ENCODE measurements at places on chromosomes 2 and 18. TPM values are rescaled to one million over a fixed set of nuclear protein-coding genes. Genes with fewer than 3 reads are reported as not detected.

- no peak overlapping the region for H3K27ac ChIP-seq
- no peaks in the 10 kb centered on the region for H3K27me3 ChIP-seq
- H3K4me3 ChIP-seq: no peak overlapping the region
- no peak for DNase-seq
- H3K36me3 ChIP-seq: no peaks in the 10 kb centered on the region
- H3K4me1 ChIP-seq: peaks cover 2% of the 10 kb centered on the region
Measured at GRCh38 chr2:196266855-196267254, 95.5 kb upstream of the STK17B start.

DNA sequence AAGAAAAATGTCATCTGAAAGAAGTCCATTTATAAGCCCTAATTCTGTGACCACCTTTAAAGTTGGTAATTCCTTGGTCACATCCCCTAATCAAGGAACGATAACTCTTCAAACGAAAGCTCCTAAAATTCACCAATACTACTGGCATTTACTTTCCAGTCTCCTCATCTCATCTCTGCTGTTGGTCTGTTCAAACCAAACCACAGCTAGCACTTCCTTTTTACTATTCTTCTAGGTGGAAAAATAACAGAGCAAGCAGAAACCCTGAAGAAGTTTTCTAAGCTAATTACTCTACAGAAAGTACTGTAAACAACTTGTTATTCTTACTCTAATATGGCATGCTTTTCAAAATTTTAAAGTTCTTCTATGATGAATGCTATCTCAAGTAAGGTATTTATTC is 21.6 kb downstream of the TIA1 start:
- H3K4me1 ChIP-seq: no peaks in the 10 kb centered on the region
- peaks cover 49% of the 10 kb centered on the region for H3K36me3 ChIP-seq
- H3K4me3 ChIP-seq: no peak overlapping the region
- no peak for DNase-seq
- no peaks in the 10 kb centered on the region for H3K27me3 ChIP-seq

GRCh38 chr2:198042189-198042588 is 237.8 kb downstream of the PLCL1 start:
- H3K36me3 ChIP-seq: no peaks in the 10 kb centered on the region
- H3K4me1 ChIP-seq: no peaks in the 10 kb centered on the region
- no peak overlapping the region for H3K27ac ChIP-seq
- DNase-seq: no peak
- no peaks in the 10 kb centered on the region for H3K27me3 ChIP-seq

DNA sequence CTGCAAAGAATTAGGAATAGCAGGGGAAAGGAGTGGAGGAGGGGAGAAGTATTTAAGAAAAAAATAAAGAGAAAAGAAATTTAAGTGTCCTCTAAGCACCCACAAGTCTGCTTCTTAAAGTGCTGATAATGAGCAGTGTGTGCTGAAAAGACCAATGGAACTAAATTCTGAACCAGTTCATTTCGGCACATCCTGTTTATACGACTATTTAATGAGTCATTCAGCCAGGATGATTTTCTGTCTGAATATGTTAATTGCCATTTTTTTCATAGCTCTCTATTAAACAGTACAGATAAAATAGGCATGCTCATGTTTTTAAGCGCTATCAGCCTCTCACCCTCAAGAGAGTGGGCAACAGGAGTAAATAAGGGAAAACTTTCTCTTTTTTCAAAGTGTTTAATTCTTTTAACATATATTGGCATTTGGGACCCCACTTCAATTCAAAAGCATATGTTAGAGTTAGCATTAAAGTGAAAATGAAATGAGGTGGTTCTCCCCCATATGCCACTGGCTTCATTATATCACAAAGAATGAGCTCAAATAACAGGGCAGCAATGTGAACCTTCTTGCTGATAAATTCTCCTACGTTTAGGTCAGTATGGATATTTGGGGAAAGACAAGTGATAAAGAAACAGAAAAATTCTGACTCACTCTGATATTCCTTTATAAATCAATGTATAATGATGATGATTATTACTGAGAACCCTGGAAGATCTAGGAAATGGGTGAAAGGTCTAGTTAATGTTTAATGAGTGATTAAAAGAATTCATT is 87.5 kb downstream of the TCF4 start:
- H3K4me1 ChIP-seq: peaks cover 16% of the 10 kb centered on the region
- DNase-seq: peak; percentile 92

- no peaks in the 10 kb centered on the region for H3K36me3 ChIP-seq
- peaks cover 20% of the 10 kb centered on the region for H3K4me1 ChIP-seq
- no peak for DNase-seq
- H3K27ac ChIP-seq: no peak overlapping the region
- no peak overlapping the region for H3K4me3 ChIP-seq
Measured at GRCh38 chr18:56161566-56162260, 476.7 kb downstream of the TXNL1 start.

DNA sequence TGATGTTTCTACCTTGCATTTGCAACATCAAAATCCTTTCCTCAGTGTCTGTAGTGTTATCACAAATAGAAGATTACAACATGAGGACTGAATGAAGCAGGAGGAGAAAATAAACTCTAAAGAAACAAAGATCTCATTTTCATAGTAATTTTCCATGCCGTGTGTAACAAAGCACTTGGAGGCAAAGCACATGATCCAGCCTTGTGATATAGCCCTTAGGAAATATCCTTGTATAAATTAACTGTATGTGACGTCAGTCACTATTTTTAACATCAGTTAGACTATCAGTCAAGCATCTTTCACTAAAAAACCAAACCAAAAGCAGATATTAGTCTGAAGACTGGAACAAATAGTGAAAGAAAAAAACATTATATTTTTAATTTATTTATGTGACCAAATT is 492.1 kb upstream of the CNTNAP5 start:
- no peak overlapping the region for H3K27ac ChIP-seq
- H3K27me3 ChIP-seq: no peaks in the 10 kb centered on the region
- DNase-seq: no peak
- no peaks in the 10 kb centered on the region for H3K36me3 ChIP-seq
- no peak overlapping the region for H3K4me3 ChIP-seq

DNA sequence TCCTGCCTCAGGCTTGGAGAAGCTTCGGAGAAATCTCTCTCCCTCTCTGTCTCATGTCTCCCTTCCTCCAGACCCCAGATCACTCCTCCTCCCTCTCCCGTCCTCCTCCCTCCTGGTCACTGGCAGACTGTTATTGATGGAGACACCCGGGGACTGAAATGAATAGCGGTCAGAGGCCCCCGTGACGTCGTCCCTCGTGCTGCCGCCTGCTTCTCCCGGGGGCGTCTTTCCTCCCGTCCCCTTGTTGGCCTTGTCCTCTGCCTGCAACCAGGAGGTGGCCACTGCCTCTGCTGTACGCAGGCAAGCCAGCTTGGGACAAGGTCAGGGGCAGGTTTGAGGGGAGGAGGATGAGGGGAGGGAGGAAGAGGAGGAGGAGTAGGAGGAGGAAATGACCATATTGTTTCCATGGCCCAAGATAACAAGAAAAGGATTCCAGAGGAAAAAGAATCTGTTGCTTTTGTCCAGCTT is 78.2 kb downstream of the CELF4 start:
- no peak for DNase-seq
- no peaks in the 10 kb centered on the region for H3K36me3 ChIP-seq
- H3K27ac ChIP-seq: no peak overlapping the region
- H3K4me3 ChIP-seq: no peak overlapping the region
- H3K4me1 ChIP-seq: no peaks in the 10 kb centered on the region

DNA sequence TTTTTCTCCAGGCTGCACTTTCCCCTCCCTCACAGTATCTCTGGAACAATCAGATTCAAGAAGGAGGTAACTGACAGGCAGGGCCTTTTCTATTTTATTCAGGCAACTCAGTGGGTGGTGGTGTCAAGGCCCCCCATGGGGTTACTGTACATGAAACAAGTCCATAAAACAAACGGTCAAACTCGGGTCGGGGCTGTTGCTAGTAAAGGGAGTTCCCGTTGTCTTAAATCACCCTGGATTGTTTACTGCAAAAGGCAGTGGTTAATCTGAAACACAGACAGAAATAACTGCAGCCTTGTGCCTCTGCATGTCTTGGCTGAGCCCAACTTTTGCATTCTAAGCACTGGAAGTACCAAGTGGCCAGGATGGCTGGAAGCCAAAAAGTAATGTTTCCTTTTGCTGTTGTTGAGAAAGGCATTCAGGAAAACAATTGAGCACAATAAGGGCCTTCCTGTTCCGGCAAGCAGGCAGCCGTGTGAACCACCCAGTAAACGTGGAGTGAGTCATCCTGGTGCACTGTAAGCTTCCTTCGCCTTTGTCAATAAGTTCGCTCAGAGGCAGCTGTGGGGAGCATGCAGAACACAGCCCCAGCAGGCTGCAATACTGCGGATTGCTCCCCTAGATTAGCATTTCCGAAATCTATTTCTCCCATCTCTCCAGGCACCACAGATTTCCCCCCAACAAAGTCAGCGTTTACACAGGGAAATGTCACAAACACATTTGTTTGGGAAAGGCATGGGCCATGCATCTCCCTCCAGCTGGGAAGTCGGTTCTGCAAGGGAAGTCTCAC is 149.6 kb downstream of the IRS1 start:
- H3K27me3 ChIP-seq: no peaks in the 10 kb centered on the region
- peaks cover 23% of the 10 kb centered on the region for H3K4me1 ChIP-seq
- H3K4me3 ChIP-seq: no peak overlapping the region
- no peaks in the 10 kb centered on the region for H3K36me3 ChIP-seq
- peak overlapping the region; percentile 66 for H3K27ac ChIP-seq

- H3K27me3 ChIP-seq: peaks cover 17% of the 10 kb centered on the region
- no peaks in the 10 kb centered on the region for H3K36me3 ChIP-seq
- H3K27ac ChIP-seq: no peak overlapping the region
Measured at GRCh38 chr2:131431336-131431735, 44.6 kb upstream of the TUBA3D start.

GRCh38 chr2:231197706-231198290 is 633 bp upstream of the ARMC9 start:
- DNase-seq: no peak
- H3K4me1 ChIP-seq: peaks cover 11% of the 10 kb centered on the region
- H3K36me3 ChIP-seq: peaks cover 2% of the 10 kb centered on the region
- H3K27me3 ChIP-seq: no peaks in the 10 kb centered on the region
- H3K4me3 ChIP-seq: peak overlapping the region; percentile 95
- H3K27ac ChIP-seq: peak overlapping the region; percentile 92

GRCh38 chr2:28454016-28454930 is 41.6 kb upstream of the PLB1 start:
- no peaks in the 10 kb centered on the region for H3K27me3 ChIP-seq
- no peaks in the 10 kb centered on the region for H3K36me3 ChIP-seq
- peaks cover 6% of the 10 kb centered on the region for H3K4me1 ChIP-seq
- DNase-seq: peak; percentile 45

GRCh38 chr2:9135822-9136558 is 70.6 kb upstream of the ASAP2 start:
- H3K27me3 ChIP-seq: no peaks in the 10 kb centered on the region
- H3K36me3 ChIP-seq: no peaks in the 10 kb centered on the region
- H3K27ac ChIP-seq: no peak overlapping the region
- peak; percentile 86 for DNase-seq

DNA sequence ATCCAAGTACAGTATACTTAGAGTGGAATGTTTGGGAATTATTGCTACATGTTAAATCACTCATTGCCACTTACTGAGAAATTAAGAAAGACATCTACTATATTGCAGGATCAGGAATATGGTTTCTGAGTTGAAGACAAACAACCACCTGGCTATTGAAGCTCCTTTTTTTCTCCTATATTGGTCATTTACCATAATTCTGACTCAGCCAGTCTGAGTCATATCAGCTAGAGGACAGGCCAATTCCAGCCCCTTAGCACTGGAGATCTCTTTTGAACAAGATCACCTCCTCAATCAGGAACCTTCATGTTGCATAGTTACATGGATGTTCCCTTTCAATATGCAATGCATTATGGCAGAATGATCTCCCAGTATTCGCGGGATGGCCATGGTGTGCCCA is 42.7 kb upstream of the CDH19 start:
- no peaks in the 10 kb centered on the region for H3K27me3 ChIP-seq
- no peaks in the 10 kb centered on the region for H3K4me1 ChIP-seq
- no peaks in the 10 kb centered on the region for H3K36me3 ChIP-seq
- no peak overlapping the region for H3K27ac ChIP-seq
- no peak for DNase-seq

GRCh38 chr2:18439716-18440115 is 120.7 kb downstream of the RDH14 start:
- no peaks in the 10 kb centered on the region for H3K36me3 ChIP-seq
- H3K4me1 ChIP-seq: peaks cover 9% of the 10 kb centered on the region
- H3K27ac ChIP-seq: no peak overlapping the region
- H3K4me3 ChIP-seq: no peak overlapping the region
- no peak for DNase-seq

DNA sequence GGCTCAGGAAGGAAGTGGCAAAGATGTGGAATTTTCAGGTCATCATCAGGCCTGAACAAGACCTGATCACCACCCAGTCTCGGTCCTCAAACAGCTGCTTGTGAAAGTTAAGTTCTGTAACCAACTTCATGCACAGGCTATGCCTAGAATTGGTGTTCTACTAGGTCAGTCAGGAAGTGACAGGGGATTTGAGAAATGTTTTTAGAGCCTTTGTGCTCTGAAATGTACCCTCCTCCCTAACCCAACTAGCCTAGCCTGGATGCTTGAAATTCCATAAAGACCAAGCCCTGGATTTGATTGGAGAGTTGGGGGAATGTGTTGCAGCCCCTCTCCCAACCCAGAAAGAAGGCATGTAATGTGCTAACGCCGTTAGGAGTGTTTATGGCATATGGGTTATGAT is 63.3 kb downstream of the TGOLN2 start:
- DNase-seq: peak; percentile 33
- H3K27me3 ChIP-seq: no peaks in the 10 kb centered on the region
- H3K27ac ChIP-seq: no peak overlapping the region

DNA sequence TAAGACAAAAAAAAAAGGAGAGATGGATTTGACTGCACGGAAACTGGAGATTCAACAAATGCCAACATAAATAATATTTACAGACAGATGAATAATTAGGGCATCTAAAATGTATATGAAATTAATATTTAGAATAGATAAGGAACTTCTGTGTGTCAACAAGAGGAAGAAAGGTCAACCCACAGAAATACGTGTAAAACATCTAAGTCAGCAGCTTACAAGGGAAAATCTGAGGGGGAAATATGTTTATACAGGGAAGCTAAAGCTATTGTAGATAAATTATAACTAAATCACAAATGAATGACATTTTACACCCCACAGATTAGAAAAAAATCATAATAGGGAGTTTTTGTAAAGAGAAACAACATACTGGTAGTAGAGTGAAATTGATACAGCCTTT is 159.9 kb downstream of the PIEZO2 start:
- H3K36me3 ChIP-seq: no peaks in the 10 kb centered on the region
- no peaks in the 10 kb centered on the region for H3K27me3 ChIP-seq
- H3K27ac ChIP-seq: no peak overlapping the region
- no peaks in the 10 kb centered on the region for H3K4me1 ChIP-seq
- DNase-seq: no peak

DNA sequence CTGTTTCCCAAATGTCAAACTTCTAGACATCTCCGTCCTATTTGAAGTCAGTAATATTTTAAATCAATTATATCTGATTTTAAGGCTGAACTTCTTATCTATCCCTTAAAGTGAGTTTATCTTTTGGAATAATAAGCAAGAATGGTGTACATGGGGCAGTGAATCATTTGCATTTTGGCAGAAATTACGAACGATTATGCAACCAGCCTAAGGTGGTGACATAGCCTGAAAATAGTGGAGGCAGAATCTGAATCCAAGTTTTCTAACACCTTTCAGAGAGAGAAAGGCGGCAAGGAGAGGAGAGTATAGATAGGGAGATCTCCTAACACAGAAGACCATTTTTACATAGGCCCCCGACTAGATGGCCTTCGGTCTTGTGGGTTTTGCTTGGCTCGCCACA is 10.7 kb downstream of the ZBTB14 start:
- DNase-seq: peak; percentile 18
- no peak overlapping the region for H3K27ac ChIP-seq
- no peaks in the 10 kb centered on the region for H3K27me3 ChIP-seq
- no peaks in the 10 kb centered on the region for H3K4me1 ChIP-seq

Gene TGOLN2
- total RNA-seq: 61.7 TPM

Gene HOXD13
- total RNA-seq: not detected

Gene SNORC
- 0.28 TPM for total RNA-seq

Gene MARCHF4
- 3.1 TPM for total RNA-seq

Gene TFCP2L1
- not detected for total RNA-seq

Gene SERPINB13
- not detected for total RNA-seq

Measured in IMR-90 (cell line).